ENCODE measurements at places on chromosomes 2 and 18.

DNA sequence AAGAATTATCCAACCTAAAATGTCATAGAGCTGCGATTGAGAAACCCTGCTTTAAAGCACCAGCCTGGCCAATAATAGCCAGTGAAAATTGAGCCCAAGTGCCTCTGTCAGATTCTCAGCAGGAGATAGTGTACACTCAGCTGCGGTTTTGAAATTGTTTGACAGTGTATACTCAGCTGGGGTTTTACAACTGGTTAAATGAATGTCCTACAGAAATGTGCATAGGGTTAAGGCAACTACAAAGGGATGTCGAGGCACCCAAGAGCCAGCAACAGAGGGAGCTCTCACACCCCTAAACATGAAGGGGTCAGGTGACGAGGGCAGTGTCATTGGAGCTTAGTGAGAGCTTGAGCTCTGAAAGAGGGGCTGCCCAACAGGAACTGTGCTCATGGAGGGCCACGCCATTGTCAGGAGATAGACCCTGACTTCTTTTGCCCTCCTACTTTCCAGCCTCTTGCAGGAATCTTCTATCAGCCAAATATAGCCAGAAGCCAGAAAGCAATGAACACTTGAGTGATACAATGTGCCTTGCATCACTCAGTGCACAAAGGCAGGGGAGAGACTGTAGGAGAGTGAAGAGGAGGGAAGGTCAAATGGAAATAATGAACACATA is 15.1 kb downstream of the ACTG2 start:
- peak; percentile 57 for DNase-seq

DNA sequence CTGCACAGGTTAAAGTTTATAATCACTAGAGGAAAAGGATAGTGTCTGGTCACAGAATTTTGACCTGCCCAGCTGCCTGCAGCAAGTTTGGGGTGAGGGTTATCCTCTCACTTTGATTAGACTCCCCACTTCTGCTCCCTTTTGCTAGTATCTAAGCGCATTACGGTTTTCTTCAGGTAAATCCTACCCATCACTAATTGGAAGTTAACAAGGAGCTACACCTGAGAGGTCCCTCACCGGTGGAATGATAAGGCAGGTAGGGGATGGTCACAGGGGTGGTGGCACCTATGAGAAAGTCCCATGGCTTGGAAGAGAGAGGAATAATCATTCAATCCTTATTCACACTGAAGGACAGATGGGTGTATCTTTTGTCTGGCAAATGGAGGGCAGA is 7.6 kb downstream of the BCL2 start:
- DNase-seq, result no peak

- no peak for DNase-seq
These were observed 80.3 kb downstream of the NPAS2 start for GRCh38 chr2:100900156-100900795.

DNA sequence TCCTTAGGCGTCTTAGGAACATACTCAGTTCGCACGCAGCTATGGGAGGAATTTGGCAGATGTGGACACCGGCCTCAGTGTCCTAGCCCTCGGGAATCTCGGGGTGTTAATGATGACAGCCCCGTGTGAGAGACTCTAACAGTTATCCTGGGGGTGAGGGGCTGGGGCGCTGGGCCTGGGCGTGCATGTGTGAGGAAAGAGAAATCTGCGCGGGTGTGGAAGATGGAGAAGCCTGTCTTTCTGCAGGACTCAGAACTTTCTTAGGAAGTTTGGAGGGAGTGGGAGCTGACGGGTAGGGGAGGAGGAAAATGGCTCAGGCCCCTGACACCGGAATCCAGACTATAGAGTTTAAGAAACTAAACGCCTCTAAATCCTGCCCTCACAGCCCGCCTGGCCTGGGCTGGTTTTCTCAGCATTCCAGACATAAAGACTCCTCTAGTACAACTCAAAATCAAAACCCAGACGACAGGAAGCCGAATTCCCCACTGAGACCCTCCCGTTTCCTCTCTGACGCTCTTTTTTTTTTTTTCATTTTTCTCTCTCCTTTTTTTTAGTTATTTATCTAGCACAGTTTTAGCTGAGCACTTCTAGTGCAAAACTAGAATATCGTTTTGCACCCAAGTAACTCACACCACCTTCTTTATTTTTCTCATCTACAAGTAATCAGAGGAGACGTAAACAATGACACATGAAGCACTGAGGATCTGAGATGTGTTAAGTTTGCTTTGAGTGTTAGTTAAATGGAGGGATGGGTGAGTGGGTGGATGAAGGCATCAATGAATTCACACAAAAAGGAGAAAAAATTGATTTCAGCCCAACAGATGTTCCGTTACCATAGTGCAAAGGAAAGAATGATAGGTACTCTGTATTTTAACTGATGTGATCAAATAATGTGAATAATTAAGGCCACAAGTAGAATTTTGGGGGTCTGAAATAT is 1.2 kb upstream of the HAAO start:
- DNase-seq, result no peak

DNA sequence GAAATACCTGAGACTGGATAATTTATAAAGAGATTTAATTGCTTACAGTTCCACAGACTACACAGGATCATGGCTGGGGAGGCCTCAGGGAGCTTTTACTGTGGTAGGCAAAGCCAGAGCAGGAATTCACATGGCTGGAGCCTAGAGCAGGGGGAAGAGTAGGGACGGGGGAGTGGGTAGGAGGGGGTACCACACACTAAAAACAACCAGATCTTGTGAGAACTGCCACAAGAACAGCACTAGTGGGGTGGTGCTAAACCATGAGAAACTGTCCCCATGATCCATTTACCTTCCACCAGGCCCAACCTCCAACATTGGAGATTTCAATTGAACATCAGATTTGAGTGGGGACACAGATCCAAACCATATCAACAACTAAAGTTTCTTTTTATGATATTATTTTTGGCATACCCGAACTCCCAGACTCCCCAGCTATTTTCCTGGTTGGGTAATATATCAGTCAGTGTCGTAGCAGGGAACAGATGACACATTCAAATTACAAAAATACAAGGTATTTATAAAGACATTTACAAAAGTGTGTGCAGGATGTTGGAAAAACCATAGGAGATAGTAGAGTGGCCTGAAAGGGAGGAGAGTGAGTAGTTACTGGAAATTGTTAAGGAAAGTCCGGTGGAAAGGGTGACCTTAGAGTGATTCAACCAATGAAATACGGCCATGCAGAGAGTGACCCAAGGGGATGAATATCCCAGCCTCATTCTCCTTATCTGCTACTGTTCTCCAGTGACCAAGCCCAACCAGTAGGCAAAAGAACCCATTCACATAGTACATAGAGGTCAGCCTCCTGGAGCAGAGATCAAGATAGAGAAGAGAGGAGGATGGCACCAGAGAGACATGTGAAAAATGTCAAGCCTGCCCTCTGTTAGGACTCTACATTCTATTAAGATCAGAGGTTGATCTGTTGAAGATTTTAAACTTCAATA is 8.8 kb downstream of the RPL37A start:
- DNase-seq, result no peak

- no peak for DNase-seq
These were observed 160.4 kb downstream of the NUP35 start for GRCh38 chr2:183284606-183285005.

DNA sequence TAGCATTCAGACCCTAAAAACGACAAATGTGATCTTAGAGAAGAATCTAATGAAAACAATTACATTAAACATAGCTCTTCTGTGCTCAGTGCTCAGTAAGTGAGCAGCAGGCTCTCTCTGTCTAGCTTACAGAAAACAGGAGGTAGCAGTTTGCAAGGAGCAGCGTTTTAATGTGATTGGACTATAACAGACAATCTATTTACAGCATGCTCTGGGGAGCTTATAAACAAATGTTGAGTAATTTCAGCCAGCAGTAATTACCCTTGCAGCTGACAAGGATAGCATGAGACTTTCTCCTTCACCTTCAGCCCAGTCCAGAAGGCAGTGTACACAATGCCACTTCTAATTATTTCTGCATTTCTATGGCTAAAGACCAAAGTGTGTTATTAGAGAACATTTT is 270.4 kb downstream of the FIGN start:
- no peak for DNase-seq

DNA sequence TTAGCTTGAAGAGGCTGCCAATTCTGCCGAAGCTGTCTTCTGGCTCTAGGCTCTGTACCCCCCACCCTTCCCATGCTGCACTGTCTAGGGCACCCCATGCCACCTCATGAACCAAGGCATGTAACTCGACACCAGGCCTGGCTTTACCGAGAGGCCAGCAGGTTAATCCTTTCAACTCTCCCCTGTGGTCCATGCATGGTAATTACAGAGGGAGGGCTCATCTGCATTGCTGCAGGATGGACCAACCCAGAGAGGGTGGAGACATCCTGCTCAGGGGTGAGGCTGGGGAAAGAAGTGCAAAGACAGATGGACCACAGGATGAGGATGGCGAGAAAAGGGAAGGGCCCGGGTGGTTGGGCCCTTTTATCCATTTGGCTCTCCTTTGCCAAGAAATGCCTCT is 65.8 kb downstream of the KCTD1 start:
- no peak for DNase-seq

GRCh38 chr2:137967042-137967441 is 2.8 kb downstream of the HNMT start:
- DNase-seq, result no peak

- no peak for DNase-seq
These were observed 33.9 kb downstream of the FN1 start for GRCh38 chr2:215401896-215402379.

DNA sequence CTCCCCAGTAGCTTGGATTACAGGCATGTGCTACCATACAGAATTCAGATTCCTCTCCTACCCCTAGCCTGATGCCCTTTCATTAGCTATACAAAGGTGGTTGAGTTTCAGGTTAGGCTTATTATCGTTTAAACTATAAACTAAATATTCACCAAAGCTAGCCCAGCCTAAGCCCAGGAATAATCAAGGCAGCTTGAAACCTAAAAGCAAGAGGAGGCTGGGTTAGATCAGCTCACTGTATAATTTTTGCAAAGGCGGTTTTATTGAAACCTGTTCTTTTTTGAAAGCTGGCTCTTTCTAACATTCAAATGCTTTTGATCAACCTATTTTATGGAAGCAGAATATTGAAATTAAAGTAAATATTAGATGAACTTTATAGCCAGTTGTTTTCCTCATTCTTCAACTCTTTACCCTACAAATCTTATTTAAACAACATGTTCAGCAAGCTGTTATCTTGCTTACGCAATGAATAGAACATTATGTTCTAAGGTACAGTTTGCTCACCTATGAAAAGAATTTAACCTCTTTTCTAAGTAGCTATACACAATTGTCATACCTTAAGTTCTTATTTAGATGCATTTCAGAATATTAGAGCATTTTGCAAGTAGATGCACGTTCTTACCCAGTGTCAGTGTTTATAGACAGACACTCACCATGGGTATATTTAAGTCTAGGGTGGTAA is 241.6 kb downstream of the NEDD4L start:
- no peak for DNase-seq

DNA sequence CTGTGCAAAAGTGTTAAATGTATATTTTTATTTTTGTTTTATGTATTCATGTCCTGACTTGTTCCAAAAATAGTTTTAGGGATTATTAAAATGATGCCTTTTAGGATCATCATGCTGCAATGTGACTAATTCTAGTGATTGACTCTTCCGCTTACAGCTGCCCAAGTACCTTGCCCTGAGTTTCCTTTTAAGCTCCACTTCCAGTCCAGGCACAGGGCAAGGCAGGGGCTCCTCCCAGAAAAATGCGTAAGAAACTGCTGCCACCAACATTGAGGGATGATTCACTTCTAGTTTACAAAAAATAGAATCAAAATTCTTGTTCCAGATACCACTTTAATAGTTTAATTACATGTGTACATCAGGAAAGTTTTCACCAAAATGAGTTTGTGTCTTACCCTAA is 116.4 kb downstream of the IRS1 start:
- DNase-seq, result no peak

- DNase-seq, result no peak
These were observed 608.5 kb downstream of the RNF144A start for GRCh38 chr2:7525746-7526145.

DNA sequence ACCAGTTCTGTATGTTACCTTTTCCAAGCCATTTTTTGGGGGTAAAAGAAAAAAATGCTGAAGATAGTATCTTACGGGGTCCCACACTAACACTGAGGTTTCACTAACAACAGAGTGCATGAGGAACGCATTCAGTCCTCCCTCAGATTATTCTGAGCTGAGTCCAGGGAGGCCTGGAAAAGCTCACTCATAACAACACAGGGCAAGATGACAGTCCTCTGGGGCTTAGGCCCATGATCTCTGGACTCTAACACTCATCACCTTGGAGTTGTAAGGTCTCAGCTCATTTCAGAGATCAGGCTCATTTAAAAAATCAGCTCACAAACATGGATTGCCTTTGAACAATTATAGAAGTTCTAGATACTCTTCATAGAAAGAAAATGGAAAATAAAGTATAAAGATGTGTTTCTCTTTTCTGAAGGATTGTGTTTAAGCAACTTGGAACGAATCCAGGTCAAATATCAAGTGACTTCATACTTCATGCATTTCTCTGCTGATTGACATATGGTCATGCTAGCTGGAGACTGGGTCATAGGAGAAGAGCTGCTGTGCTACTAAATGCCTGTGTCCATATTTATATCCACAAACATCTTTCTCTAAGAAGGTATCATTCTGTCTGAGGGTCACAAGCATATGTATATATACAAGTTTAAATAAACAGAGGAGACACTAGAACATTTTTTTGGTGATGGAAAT is 265.8 kb downstream of the ALK start:
- no peak for DNase-seq

DNA sequence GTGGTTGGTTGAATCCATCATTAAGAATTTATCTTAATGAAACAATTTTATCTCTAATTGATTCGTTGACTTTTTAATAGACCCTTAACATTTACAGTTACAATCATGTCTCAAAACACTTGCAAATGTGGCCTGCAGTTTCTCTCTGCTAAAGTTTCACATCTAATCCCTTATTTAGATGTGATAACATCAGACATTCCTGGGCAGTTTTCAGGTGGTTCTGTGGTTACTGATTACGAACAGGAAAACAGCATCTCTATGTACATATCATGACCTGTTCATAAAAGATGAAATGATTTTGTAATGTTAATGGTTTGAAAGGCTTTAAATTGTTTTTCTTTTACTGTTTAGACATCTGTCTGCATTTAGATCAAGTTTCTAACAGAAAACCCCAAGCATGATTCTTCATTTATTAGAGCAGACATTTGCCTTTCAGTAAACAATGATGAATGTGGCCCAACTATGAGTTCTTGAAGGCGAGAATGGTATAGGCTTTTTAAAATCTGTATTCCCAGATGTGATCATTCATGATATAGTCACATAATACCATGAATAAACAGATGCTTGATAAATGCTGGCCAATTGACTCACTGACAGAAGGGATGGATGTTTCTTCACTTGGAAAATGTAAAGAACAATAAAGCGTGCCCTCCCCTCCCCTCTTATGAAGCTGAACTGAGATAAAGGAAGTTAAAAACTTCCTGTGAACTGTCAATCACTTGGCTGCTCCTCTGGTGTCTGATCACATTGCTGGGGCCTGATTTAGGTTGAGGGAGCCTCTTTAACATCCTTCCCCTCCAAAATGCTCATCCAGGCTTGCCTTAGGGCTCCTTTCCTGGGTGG is 3.5 kb downstream of the CAPN14 start:
- DNase-seq, result no peak

Measured in NCI-H1092 (cell line).